ENCODE measurements at places on chromosomes 1 and 21.

GRCh38 chr1:29391362-29391880 is 155.1 kb downstream of the PTPRU start:
- no peak for DNase-seq

- peak; percentile 5 for DNase-seq
These were observed 125.4 kb upstream of the TMEM51 start for GRCh38 chr1:15028102-15028501.

- no peak for DNase-seq
These were observed 367.6 kb upstream of the VAMP3 start for GRCh38 chr1:7403265-7404045.

DNA sequence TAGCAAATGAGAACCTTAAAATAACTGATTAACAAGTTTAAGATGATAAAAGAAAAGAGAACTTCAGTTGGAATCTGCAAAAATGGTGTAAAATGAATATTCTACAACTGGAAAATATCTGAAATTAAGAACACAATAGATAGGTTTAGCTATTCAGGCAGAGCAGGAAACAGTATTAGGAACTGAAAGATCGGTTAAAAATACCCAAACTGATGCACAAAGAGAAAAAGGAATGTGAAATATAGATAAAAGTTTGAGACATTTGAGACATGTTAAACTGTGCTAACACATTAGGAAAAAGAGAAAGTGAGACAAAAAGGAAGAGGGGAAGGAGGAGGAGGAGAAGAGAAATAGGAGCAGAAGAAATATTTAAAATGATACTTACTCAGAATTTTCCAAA is 12.1 kb downstream of the CD55 start:
- DNase-seq, result no peak

GRCh38 chr1:225684741-225685140 is 31.8 kb upstream of the ENAH start:
- no peak for DNase-seq

- no peak for DNase-seq
These were observed 44.1 kb upstream of the ZBTB18 start for GRCh38 chr1:244006961-244007360.

GRCh38 chr21:14239281-14239680 is 23.3 kb downstream of the RBM11 start:
- no peak for DNase-seq

DNA sequence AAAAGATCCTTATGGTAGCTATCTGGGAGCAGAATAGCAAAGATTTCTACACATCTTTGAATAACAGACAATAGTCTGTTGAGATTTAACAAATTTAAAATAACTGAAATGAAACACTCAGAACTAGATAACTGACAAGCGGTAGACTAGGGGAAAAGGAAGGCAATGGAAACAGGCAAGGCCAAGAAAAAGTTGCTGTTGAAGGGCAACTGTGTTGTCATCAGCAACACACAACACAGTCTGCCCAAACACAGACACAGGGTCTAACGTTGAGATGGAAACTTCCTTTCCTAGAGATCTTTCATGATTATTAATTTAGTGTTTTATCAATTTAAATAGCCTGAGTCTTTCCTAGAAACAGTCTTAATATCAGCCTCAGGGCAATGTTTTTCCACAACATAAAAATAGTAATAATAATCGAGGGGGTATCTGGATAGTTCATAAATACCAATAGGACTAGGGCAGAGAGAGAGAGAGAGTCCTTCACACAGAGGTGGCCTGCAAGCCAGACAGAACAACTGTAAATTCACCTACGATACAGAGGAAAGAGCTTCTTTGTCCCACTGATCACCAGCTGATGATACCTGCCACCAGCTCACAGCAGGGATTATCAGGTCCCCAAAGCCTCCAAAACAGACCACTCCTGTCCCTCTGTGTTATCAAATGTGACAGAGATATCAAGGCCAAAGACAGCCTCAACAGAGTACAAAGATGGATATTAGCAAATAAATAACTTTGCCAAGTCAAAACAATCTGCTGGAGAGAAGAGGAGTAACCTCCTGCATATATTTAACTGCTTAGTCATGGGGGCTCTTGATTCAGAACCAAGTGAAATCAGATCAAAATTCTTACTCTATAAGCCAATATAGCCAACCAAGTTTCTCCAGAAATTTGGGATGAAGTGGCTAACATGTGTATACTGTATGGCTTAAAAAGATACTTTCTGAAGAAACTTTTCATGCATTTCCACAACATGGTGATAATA is 245.3 kb downstream of the SLC45A1 start:
- no peak for DNase-seq

DNA sequence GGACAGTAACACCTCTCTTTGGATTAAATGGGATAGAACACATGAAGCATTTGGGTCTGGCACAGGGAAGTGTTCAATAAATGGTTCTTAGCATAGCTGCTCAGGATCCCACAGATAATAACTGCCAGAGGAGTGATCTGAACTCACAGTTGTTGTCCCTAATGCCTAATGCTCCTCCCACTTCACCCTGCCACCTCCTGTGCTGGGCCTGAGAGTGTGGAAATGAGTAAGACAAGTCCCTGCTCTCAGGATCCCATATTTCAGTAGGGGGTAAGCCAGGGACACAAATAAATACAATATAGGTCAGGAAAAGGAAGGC is 19.9 kb upstream of the FOXO6 start:
- DNase-seq, result no peak

- DNase-seq, result peak; percentile 48
These were observed 74.2 kb downstream of the PTPRC start for GRCh38 chr1:198713081-198713480.

DNA sequence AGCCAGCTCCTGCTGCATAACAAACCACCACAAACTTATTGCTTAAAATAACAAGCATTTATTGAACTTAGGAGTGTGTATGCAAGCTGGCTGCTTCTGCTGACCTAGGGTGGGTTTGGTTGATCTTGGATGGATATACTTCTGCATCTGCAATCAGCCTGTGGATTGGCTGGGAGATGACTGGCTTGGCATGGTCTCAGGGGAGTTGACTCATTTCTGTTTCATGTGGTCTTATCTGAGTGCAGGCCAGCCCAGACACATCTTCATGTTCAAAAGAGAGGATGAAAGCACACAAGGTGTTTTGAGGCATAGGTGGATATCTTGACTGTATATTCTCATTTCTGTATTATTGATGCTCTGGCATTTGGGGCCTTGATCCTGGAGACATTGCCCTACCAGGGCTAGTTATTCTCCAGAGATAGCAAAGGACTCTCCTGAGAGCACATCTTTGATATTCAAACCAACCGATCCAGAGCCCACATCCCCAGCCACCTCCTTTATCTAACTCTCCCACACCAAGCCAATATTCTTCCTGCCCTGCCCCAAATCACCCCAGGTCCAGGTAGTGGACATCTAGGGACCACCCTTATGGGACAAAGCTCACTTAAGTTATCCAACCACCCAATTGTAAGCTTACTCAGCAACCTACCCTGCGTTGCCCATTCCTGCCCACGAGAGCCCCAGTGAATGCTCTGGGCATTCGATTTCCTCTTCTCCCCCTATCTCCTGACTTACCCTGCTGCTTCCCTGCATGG is 350.8 kb downstream of the PTPRU start:
- peak; percentile 65 for DNase-seq

DNA sequence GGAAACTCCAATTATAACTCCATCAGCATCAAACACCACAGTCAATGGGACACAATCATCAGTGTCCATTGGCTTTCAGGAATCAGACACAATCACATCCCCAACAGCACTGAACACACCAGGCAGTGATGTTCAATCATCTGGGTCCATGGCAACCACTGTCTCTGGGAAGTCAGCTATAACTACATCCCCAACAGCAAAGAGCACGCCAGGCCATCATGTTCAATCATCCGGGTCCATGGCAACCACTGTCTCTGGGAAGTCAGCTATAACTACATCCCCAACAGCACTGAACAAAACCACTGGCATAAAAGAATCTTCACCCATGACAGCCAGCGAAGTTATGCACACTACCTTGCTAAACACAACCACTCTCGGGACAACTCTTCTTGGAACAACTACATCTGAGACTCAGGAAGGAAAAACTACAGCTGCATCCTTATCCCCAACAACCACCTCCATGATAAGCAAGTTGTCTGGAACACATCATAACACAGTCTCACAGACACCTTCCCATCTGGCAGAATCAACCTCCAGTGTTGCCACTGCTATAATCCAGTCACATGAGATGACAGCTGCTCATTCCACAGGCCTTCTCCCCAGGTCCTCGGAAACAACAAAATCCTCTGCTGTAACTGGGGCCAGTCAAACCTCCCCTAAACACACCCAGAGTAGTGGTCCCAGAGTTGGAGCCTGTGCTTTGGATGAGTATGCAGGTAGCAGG is 19.9 kb downstream of the CATSPER4 start:
- no peak for DNase-seq

DNA sequence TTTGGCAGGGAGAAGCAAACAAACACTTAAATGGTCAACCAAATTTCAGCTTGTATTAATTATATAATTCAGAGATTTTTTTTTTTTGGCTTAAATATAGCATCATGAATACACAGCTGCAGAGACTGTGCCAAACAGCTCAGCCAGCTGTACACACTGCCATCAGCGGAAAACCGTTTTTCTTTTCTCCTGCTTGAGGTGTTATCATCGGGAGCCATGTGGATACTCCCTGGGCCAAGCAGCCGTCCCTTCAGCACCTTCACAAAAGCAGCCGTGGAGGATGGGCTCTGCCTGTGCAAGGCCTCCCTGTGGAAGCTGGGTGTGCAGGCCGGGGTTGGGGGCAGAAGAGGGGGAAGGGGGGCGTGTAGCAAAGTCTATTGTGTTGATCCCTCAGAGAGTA is 85.0 kb downstream of the NUF2 start:
- no peak for DNase-seq

DNA sequence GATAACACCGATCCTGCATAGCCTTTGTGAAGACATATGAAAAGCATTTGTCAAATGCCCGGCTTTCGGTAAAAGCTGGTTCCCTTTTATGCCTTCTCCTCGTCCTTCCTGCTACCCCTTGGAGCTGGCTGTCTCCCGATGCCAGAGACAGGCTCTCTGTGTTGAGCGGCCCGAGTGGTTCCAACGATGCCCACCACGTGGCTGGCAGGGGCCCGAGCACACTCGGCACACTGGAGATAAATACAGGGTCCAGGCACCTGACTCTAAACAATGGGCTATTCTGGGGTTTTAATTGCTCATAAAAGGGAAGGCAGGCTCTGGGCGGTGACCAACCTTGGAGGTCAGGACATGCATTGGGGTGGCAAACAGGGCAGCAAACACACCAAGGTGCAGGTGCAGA is 207.1 kb downstream of the HIVEP3 start:
- no peak for DNase-seq

DNA sequence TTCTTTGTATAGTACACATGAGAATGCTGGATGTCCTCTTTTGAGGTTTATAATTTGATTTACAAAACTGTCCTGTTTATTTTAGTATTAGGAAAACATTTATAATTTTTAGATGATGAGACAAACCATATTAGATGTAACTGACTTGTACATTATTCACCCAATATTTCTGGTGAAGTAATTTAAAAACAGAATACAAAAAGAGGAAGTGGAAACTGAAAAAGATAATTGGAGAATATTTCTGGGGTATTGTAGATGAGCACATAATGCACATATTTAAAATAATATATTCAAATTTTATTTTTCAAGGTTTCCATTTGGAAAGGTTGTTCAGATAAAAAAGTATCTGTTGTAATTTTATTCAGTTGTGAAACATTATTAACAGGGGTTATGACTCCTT is 40.7 kb downstream of the XPR1 start:
- no peak for DNase-seq

GRCh38 chr1:180309338-180309737 is 79.3 kb downstream of the LHX4 start:
- no peak for DNase-seq

- no peak for DNase-seq
These were observed 196.1 kb downstream of the AMY1C start for GRCh38 chr1:103945774-103946173.

DNA sequence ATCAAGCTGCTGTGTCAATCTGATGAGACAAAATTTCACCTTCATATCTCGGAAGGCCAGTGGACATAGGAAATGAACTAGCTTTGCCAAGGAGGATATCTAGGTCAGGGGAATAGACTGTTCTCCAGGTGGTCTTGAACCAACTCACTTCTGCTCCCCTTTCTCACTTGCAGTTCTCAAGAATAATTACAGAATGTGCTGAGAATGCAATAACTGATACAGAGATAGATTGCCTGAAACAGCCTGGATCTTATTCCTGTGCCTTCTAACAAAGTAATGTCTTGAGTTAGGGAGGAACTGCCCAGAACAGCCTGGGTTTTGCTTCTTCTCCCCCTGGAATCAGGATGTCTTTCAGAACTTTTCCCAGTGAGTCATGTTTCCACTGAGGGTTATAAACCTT is 636.7 kb downstream of the KCNT2 start:
- DNase-seq, result no peak

DNA sequence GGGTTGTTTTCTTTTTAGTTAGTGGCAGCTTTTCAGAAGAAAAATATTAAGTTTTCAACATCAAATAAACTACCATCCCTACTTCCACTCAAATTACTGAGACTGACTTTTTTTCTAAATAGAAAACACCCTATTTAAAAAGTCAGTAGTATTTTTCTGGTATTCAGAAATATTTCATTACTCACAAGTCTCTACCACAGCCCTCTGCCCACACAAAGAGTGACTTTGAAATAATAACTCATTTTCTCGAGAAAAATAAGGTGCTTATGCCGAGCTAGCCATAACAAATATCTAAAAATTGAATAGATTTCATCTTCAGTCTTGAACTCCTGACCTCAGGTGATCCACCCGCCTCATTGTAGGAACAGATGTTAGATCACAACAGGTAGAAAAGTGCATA is 41.8 kb upstream of the USP25 start:
- DNase-seq, result no peak

- no peak for DNase-seq
These were observed 58.2 kb downstream of the HSD3B1 start for GRCh38 chr1:119565131-119565772.

DNA sequence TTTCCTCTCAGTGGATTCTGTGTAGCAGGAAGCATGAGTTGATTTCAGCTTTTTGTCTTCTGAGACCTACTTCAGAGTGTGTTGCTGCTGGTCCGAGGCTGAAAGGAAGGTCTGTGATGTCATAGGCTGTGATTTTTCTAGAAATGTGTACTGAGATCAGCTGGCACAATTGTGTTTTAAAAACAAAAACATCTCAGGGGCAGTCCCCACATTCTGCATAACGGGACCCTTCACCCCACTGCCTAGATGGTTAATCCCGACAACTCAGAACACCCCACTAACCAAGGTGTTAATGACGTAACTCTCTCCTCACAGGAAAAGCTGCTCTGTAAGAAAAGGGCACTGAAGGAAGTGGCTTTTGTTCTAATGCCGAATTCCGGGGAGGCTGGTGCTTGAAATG is 59.8 kb upstream of the PPP2R5A start:
- DNase-seq, result no peak

Measured in epithelial cell of prostate (primary cell).